ENCODE measurements at places on chromosomes 3 and 15.

GRCh38 chr3:24591191-24591590, 96.5 kb upstream of the THRB start:
- DNase-seq = no peak

- DNase-seq = no peak
These were observed 67.9 kb upstream of the MITF start for GRCh38 chr3:69671082-69671952.

GRCh38 chr3:115279939-115280338, 132.9 kb upstream of the ZBTB20 start:
- no peak for DNase-seq

DNA sequence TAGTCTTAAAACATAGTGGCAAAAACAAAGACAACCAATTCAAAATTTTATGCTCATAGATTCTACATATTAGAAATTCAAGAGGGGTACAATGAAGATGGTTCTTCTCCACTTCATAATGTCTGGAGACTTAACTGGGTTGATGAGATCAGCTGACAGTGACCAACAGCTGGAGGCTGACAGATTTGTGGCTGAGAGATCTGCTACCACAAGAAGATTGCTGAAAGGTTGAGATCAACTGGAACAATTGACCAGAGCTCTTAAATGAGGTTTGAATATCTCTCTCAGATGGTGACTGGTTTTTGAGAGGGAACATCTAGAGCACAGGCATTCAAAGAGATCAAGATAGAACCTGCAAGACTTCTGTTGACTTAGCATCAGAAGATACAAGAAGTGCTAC, 254.1 kb upstream of the ARPP21 start:
- no peak for DNase-seq

DNA sequence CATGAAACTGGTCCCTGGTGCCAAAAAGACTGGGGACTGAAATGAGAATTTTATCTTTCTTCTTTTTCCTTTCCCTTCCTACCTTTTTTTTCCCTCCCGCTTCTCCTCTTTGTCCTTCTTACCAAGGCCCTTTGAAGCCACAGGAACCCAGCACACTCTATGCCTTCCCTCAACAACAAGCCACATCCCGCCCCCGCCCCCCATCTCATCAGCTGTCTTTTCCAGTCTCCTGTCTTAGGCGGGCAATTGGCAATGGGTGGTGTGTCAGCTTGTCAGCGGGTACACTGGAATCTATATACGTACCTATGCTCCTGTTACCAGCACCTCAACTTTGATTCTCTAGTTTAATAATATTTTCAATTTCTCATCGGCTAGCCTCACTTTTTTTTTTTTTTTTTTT, 56.3 kb upstream of the CHD2 start:
- DNase-seq = no peak

GRCh38 chr3:3998140-3998922, 199.1 kb downstream of the LRRN1 start:
- peak; percentile 43 for DNase-seq
